Breast epithelium (tissue), 4 donors: ENCODE measurements at places on chromosomes 3 and 15.

GRCh38 chr3:23938688-23939087 lies 6.4 kb upstream of the NR1D2 start:
- DNase-seq, result no peak

DNA sequence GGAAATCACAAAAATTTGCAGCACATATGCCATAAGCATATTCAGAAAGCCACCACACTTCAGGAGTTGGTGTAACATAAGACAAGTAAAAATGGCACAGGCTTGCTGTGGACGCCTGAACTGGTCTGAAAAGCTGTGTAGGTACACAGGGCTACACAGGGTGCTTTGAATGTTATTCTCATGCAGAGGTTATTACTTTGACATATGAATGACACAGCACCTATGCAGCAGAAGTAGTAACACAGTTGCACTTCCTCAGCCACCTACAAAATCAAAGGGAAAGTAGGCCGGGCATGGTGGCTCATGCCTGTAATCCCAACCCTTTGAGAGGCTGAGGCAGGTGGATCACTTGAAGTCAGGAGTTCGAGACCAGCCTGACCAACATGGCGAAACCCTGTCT lies 54.5 kb downstream of the OSBPL10 start:
- no peak for DNase-seq

DNA sequence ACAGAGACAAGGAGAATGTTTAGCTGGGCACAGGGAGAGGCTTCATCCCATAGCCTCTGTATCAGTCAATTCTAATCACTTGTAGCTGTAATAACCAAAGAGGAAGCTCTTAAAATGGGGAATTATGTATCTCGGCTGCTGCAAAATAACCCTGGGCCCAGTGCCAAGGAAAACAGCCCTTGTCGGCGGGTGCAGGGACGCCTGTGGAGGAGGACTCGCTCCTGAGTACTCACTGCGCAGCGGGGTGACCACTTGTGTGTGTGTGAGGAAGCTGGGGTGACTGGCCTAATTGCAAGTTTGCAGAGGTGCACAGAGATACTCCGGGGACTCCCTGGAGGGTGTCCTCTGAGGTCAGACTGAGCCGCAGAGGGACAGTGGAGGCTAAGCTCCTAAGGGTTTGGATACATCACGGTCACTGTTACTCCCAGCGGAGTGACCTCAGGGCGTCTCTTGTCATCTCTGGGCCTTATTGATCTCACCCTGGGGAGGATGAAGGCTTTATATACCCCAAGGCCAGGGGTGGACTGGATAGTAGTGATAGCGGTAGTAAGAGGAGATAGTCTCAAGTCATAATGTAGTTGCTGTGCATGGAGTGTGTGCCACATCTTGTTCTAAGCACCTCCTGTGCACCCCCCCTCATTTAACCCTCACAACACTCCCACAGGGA lies 37.2 kb downstream of the SLC6A6 start:
- DNase-seq, result no peak

GRCh38 chr3:17740721-17741141 lies 1.7 kb downstream of the TBC1D5 start:
- no peak for DNase-seq

DNA sequence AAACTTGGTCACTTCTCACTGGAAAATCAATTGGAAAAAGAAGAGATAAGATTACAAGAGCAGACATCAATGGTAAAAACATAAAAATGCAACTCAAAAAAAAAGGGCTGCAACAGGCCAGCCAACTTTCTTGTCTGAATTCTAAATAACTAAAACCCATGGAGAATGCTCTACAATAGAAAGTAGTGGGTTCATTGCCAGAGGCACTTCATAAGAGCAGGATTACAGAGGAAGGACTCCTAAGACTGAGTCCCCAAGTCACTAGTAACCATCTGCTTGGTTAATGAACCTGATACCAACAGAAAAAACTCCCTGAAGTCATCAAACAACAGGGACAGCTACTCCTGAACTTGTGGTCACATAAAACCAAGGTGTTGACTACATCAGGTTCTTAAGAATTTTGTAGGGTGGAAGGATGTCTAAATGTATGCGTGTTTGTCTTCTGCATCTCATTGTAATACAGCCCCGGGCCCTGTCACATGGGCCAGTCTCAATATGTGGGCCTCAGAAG lies 148.6 kb downstream of the IMPG2 start:
- no peak for DNase-seq
